ENCODE measurements at places on chromosomes 11 and 22.

GRCh38 chr22:23090457-23090835 lies 20.1 kb downstream of the GNAZ start:
- DNase-seq = no peak

GRCh38 chr11:61516675-61517572 lies 8.4 kb downstream of the LRRC10B start:
- no peak for DNase-seq

DNA sequence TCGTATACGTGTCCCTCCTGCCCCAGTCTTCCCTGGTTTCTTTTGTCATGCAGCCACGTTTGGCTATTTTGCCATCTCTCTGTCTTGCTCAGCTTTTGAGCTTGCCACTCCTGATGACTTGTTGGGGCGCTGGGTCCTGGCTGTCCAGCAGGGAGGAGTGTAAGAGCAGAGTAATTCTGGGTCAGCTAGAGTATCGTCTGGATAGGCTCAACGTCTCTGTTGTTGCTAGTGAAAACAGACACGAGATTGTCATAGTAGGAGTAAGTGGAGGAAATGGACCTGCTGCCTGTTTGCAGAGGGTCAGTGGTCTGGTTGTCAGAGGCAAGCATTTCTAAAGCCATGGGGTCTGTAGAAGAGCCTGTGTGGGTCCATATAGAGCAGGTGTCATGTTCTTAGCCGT lies 83.0 kb downstream of the PPP6R3 start:
- DNase-seq = no peak

GRCh38 chr11:65416841-65417701 lies 5.5 kb upstream of the NEAT1 start:
- DNase-seq = no peak

DNA sequence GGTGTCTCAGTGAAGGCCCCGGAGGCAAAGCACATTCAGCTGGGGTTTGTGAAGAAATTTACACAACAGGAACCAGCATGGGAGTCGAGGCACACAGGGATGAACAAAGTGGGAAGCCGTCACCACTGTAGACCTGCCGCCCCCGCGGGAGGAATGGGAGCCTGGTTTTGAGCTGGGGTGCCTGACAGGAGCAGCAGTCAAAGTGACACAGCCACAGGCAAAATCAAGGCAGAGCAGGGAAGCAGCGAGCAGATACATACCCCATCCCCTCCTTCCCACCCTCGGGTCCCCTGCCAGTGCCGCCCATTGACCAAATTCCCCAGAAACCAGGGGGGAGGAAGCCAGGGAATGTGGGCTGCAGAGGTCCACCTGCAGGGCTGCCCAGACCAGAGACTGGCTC lies 20.8 kb downstream of the P2RX3 start:
- no peak for DNase-seq

DNA sequence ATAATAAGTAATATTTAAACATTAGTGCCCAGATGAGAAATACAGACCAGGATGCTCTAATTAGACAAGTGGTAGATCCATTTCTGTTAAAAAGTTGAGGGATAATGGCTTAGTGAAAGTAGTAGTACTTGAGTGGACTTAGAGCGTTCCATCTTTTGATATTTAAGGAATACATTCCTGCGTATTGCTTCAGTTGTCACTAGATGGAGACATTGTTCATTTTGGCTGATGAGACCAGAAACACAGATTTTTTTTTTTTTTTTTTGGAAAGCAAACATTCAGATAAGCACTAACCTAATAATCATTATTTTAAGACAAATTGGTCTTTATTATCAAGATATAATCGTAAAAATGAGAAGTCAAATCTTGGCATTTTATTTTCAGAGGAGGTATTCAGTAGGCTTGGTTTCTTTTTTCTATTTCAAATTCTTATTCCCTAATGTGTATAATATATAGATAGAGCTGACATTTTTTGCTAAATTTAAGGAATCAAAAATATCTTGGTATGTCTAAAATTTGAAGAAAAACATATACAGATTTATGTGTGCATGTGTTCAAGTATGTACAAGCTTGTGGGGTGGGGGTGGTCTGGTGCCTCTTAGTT lies 92.9 kb downstream of the DYNC2H1 start:
- no peak for DNase-seq

Measured in GM12878 (cell line).